ENCODE measurements at places on chromosomes 16 and 17.

- H3K27me3 ChIP-seq: peaks cover 4% of the 10 kb centered on the region
- H3K4me3 ChIP-seq: no peak overlapping the region
- no peak for DNase-seq
- H3K27ac ChIP-seq: no peak overlapping the region
Observed at GRCh38 chr17:58702708-58703107, 10.3 kb downstream of the RAD51C start.

GRCh38 chr17:69314246-69315065 is 12.5 kb downstream of the ABCA5 start:
- H3K4me3 ChIP-seq: no peak overlapping the region
- H3K27ac ChIP-seq: peak overlapping the region; percentile 92
- peaks cover 10% of the 10 kb centered on the region for H3K4me1 ChIP-seq
- H3K27me3 ChIP-seq: no peaks in the 10 kb centered on the region
- DNase-seq: no peak

DNA sequence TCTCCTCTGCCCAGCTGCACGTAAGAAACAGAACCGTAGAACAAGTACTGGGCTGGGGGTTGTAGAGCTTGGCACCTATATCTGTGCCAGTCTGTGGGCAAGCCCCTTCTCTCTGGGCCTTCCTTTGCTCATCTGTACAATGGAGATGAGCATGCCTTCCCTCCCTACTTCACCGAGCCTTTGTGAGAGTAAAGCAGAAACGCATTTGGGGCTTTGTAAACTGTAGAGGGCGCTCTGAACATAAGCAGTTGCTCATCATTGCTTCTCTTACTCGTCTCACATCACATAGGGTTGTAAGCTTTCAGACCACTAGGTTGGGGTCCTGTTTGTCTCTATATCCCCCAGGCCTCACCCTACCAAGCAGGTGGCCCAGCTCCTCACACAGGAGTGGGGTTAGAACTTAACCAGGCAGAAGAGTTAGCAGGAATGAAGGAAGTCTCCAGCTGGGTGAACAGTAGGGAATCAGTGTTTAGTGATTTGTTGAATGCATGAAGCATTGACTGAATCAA is 15.1 kb downstream of the SAMD14 start:
- peaks cover 5% of the 10 kb centered on the region for H3K4me1 ChIP-seq
- no peak overlapping the region for H3K27ac ChIP-seq
- peaks cover 24% of the 10 kb centered on the region for H3K27me3 ChIP-seq
- DNase-seq: peak; percentile 49
- peaks cover 26% of the 10 kb centered on the region for H3K36me3 ChIP-seq

- H3K27ac ChIP-seq: no peak overlapping the region
- no peaks in the 10 kb centered on the region for H3K4me1 ChIP-seq
- DNase-seq: no peak
- H3K36me3 ChIP-seq: peaks cover 12% of the 10 kb centered on the region
- H3K4me3 ChIP-seq: no peak overlapping the region
- H3K27me3 ChIP-seq: peaks cover 8% of the 10 kb centered on the region
Observed at GRCh38 chr16:89142474-89143195, 28.9 kb upstream of the CDH15 start.
